ENCODE measurements at places on chromosomes 6 and 20. TPM values are rescaled to one million over a fixed set of nuclear protein-coding genes. Genes with fewer than 3 reads are reported as not detected.

GRCh38 chr6:100209323-100210136 is 215.5 kb upstream of the MCHR2 start:
- no peak for DNase-seq

ADGRF5 gene
- 25.5 TPM for polyA plus RNA-seq

GRCh38 chr6:27370391-27370790 is 18.2 kb upstream of the ZNF391 start:
- DNase-seq = no peak

GRCh38 chr6:139763468-139764210 is 389.2 kb upstream of the CITED2 start:
- no peak for DNase-seq

PHF1 gene
- polyA plus RNA-seq = 68.8 TPM

DNA sequence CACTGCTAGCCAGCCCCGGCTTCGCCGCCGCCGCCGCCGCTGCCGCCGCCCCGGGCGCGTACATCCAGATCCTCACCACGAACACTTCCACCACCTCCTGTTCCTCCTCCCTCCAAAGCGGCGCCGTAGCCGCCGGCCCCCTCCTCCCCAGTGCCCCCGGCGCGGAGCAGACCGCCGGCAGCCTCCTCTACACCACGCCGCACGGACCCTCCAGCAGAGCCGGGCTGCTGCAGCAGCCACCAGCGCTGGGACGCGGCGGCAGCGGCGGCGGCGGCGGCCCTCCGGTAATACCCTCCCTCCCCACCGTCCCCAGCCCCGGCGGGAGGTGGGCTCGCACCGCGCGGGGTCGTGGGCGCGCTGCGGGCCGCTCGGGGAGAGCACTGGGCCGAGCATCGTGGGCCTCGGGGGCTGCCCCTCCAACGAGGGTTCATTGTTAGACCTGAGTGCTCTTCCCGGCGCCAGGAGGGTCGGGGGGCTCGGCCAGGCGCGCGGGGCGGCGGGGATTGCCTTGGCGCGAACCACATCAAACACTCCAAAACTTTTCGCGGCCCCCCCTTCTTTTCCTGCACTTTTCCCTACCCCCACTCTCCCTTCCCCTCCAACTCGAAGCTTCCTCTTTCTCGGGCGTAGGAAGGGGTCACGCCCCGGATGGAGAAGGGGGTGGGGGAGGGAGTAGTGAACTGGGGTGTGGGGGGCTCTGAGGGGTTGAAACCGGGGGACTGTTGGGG is 827 bp downstream of the E2F3 start:
- DNase-seq = peak; percentile 44

DNA sequence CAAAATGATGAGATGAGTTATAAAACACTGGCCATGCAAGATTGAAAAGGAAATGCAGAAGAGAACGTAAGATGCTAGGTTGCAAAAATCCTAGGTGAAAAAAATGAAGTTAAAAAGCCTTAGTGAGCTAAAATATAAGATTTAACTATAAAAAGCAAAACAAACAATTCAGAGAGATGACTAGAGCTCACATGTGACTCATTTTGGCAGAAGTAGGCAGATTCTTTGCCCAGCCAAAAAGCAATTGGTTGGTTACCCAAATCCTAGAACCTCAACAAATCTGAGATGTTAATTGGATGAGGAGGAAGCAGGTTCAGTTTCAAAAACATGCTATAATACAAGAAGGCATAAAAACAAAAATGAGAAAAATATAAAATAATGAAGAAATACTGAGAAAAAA is 249.1 kb downstream of the OGFRL1 start:
- no peak for DNase-seq

DNA sequence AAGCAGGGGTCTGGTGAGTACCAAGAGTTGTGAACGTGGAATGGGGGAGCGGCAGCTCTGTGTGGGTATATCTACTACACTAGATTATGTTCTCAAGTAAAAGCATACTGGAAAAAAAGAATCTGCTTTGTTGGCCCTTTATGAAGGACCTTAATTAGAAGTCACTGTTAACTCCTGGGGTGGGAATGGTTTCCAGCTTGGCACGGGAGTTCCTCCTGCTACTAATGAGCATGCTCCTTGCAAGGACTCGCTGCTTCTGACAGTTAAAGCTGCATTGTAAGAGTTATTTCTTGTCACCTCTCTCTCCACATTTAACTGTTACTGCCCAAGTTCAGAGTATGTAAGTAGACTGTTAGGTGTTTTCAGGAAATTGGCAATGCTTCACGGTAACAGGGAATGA is 292.7 kb downstream of the ZFAND3 start:
- DNase-seq = no peak

- DNase-seq = no peak
These were observed 130.0 kb upstream of the SYNCRIP start for GRCh38 chr6:85772641-85773040.

SLC24A3 gene
- polyA plus RNA-seq = 4.0 TPM

- no peak for DNase-seq
These were observed 967 bp downstream of the KIAA0408 start for GRCh38 chr6:127458222-127458621.

GRCh38 chr20:13249798-13250170 is 28.7 kb downstream of the ISM1 start:
- DNase-seq = no peak

SEMG1 gene
- polyA plus RNA-seq = not detected

DNA sequence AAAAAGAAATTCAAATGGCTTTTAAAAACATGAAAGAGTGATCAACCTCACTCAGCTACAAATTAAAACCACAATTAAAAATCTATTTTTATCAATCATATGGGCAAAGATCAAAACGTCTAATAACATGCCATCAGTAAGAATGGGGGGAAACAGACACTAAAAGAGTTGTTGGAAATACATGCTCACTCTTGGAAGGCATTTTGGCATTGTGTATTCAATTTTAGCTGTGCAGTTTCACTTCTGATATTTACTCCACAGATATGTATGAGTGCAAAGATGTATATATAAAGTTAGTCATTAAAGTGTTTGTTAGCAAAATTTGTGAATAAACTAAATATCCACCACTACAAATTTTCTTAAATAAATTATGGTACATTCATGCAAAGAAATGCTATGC is 112.3 kb upstream of the TOP1 start:
- no peak for DNase-seq

RIPOR2 gene
- 8.8 TPM for polyA plus RNA-seq

NMBR gene
- 0.25 TPM for polyA plus RNA-seq

DNA sequence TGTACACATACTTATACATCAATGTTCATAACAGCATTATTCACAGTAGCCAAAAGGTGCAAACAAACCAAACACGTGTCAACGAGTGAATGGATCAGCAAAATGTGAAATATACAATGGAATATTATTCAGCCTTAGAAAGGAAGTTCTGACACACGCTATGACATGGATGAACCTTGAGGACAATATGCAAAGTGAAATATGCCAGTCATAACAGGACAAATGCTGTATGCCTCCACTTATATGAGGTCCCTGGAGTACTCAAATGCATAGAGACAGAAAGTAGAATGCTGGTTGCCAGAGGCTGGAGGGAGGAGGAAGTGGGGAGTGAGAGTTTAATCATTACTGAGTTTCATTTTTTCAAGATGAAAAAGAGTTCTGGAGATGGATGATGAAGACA is 37.8 kb upstream of the IGF2R start:
- no peak for DNase-seq
